ENCODE measurements at places on chromosomes 16 and 17.

DNA sequence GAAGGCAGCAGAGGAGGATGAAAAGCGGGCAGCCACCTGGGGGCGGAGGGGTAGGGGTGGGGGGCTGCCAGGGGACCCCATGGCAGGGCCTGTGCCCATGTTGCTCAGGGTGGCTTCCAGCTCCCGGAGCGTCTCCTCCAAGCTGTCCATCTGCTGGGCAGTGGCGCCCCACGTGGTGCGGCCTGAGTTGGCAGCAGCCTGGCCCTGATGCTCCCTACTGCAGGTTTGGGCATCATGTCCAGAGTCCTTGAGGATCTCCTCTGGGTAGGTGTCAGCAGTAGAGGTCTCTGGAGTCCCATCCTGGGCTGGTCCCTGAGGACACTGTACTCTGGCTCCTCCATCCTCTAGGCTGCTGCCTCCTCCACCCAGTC, 60.9 kb downstream of the SRCIN1 start:
- no peak for DNase-seq

DNA sequence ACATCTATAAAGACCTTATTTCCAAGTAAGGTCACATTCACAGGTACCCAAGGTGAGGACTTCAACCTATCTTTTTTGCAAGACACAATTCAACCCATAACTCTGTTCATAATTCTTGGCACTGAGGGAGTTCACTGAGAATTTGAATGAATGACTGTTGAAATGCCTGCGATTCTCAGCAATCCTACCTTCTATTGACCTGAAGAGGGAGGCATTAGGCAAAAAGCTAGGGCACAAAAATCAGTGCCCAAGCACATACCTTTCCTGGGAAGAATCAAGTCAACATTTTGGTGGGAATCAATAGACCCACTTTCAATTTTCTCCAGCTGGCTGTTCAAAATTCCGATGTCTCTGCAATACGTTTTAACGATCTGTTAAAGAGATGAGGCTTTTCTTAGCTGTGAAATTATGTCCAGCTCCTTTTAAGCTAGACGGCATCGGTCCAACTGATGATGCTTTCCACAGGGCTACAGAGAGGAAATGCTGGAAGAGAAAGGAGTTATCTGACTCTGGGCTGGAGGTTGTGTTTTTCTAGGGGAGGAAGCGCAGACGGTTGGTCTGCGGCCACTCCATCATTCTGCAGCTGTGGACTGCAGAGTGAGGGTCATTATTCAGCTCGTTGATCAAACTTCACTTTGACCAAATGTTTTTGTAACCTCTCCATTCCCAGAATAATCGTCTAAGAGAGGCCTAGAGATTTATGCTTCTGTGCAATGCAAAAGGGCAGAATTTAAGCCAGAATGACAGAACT, 25.2 kb downstream of the BCO1 start:
- no peak for DNase-seq

- DNase-seq = no peak
Measured at GRCh38 chr17:32264140-32264799, 1.4 kb upstream of the RHBDL3 start.

- peak; percentile 65 for DNase-seq
Measured at GRCh38 chr16:3094289-3095027, 4.6 kb downstream of the ZSCAN10 start.

DNA sequence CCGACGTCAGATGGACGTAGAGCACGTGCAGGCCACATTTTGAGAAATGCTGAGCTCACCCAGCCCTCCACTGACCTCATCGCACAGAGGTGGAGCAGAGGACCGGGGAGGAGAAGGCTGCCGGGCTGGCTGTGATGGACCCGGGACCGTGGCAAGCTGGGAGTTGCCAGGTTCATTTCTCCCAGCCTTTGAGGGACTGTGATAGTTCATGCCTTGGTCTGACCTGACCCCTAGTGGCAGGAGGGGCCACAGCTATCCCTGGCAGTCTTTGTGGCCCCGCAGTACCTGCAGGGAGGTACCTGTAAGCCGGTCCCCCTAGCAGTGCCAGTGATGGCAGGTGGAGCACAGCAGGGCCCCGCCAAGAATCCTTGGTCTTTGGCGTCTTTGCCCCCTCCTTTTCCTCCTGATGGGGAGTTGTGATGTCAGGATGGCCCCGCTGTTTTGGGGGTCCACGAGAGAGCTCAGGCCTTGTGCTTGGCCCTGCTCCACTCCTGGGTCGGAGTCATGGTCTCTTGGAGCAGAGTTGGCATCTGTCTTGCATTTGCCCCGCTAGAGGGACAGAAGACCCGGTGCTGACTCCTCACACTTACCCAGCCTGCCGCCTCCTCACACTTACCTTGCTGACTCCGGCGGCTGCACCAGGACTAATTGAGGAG, 50.4 kb downstream of the OR1D5 start:
- DNase-seq = peak; percentile 74

DNA sequence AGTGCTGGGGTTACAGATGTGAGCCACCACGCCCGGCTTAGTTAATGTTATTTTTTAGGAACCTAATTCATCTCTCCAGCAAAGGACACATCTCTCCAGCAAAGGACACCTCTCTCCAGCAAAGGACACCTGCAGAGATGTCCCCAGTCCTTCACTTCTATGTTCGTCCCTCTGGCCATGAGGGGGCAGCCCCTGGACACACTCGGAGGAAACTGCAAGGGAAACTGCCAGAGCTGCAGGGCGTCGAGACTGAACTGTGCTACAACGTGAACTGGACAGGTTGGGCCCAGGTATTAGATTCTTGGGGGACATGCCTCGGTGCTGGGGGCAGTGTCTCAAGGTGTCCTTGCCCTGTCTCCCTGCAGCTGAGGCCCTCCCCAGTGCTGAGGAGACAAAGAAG, 4.7 kb downstream of the PFAS start:
- DNase-seq = no peak

DNA sequence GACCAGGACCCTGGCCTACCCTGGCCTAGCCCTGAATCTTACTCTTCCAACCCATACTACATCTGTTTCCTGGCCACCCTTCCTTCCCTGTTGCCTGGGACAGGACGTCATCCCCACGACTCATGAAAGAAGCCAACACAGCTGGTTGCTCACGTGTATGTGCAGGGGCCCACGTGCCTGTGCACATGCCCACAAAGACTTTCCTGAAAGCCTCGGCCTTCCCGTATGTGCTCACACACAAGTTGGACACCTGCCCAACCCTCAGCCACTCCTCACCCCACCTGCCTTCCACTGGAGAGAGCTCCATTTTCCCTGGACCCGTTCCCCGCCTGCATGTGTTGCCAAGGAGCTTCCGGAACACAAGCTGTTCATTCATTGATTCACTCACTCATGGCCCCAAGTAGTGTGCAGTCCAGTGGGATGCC, 7.0 kb downstream of the PLXDC1 start:
- no peak for DNase-seq

DNA sequence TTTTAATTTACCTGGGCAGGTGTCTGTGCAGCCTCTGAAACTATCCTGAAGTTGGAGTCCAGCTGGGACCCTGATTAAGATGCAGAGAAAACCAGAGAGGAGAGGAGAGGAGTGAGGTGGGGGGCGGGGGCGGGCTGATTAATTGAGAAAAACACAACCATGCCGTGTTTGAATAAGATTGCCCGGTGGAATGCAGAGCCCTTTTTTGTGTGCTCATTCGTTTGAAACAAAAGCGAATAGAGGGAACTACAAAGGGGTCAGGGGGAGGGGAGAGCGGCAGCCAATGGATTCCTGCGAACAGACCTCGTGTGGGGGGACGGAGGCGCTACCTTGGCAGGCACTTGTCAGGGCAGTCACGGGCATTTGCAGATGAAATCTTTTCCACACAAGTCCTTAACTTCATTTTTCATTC, 355.8 kb downstream of the SOX9 start:
- DNase-seq = no peak

- DNase-seq = no peak
Measured at GRCh38 chr17:44595216-44595775, 38.0 kb downstream of the FZD2 start.

GRCh38 chr16:72092832-72093447, 480 bp downstream of the TXNL4B start:
- DNase-seq = no peak

GRCh38 chr17:74922694-74923537, at the start of gene USH1G:
USH1G (minus strand) TSS chr17:74923255; CDS start chr17:74923073, 182 bp downstream.
- DNase-seq = peak; percentile 45

DNA sequence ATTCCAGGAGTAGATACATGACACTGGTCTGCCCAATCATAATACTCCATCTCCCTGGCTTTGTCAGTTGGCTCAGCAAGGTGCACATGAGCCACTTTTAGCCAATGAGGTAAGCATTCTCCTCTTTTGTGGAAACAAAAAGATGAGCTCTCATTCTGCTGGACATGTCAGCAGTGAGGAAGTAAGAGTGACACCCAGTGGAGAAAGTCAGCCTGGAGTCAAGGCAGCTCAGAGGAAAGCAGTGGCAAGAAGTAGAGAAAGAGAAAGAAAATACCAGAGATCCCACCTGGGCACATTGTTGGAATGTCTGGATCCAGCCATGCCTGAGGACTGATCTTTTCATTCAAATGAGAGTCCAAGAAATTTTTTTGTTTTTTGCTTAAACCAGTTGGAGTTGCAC, 496.9 kb upstream of the C16orf82 start:
- DNase-seq = peak; percentile 4

DNA sequence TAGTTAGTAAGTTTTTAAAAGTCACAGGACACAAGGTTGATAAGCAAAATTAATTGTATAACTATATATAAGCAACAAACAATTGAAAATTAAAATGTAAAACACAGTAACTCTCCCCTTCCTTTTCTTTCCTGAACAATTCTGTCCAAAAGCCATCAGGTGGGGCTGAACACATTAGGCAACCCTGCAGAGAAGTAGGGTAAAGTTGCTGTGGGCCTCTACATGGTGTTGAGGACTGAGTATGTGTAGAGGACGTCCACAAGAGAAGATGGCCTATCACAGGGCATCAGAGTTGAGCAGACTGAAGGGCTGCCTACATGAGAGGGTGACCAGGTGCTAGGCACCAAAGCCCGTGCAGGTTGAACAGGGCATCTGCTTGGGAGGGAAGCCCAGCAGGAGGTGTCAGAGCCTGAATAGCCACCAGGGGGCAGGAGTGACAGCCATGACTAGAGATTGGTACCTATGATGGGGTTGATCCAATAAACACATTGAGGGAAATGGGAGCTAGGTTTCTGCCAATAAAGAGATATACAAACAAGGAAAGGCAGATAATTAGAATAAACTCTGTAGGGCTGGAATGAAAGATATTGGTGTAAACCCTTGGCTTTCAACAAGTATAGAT, 415.1 kb downstream of the NPIPA8 start:
- DNase-seq = peak; percentile 56

DNA sequence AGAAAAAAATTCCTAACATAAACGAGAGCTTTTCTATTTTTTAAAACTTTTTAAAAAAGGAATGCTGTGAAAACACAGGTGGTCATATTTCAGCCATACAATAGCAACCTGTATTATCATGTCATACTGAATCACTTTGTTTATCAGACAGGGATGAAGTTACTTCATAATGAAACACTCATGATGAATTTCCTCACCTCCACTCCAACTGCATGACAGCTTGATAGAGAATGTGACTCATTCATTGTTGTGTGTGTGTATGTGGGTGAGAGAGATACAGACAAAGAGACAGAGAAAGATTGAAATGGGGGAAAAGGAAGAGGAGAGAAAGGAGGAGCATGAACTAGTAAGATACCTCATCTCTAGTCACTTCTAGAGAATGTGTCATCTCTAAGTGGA, 109.0 kb downstream of the SYCE1L start:
- DNase-seq = no peak

- DNase-seq = no peak
Measured at GRCh38 chr16:72481419-72481818, 309.5 kb upstream of the PMFBP1 start.

DNA sequence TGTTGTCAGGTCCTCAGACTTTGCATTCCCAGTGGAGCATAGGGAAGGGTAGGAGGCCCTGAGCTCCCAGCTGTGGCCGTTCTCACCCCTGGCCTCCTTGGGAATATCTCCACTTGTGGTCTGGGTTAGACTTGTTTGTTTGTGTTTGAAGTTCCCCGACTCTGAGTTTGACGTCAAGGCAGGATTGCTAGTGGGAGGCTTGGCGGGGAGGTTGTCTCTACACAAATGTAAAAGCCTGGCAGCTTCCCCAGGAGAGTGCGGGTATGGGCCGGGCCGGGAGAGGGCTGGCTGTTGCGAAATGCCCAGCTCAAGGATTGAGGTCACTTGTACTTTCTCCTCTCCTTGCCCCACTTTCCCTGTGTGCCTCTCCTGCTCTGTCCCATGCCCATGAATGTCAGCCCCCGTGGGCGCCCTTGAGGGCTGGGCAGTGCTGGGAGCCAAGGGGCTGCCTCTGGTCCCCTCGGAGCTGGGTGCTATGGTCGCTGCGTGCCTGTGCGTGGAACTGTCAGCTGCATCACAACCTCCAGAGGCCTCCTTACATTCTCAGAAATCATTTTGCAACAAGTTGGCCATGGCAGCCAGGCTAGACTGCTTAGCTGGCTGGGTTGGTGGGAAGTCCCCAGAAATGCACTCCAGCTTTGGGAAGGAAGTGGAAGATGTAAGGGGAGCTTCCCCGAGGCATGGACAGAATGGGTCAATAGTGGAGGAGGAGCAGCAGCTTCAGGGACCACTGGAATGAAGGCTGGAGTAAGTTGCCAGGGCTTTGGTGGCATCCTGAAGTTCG, 84.3 kb downstream of the KSR1 start:
- DNase-seq = no peak

GRCh38 chr17:57600074-57600473, 145.0 kb downstream of the CCDC182 start:
- no peak for DNase-seq

GRCh38 chr17:59332749-59333377, 1.4 kb downstream of the YPEL2 start:
- DNase-seq = no peak

DNA sequence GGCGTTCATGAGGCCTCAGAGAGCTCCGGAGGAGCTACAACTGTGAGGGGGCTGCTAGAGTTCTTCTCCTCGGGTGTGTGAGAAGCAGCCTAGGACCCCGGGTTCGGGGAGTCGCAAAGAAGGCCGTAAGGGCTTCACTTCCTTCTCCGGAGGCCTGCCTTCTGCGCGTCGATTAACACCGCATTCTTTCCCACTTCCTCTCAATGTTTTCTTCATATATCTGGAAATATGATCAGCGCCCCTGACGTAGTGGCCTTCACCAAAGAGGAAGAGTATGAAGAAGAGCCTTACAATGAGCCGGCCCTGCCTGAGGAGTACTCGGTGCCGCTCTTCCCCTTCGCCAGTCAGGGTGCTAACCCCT, 449 bp downstream of the SMCR8 start:
- DNase-seq = no peak

- no peak for DNase-seq
Measured at GRCh38 chr17:40675905-40676304, 10.9 kb upstream of the KRT222 start.

GRCh38 chr16:3793161-3793576, 75.8 kb upstream of the TRAP1 start:
- DNase-seq = no peak

GRCh38 chr16:82993926-82994325, 367.2 kb downstream of the CDH13 start:
- DNase-seq = no peak

GRCh38 chr17:59616253-59616920, 3.3 kb upstream of the CLTC start:
- DNase-seq = no peak

DNA sequence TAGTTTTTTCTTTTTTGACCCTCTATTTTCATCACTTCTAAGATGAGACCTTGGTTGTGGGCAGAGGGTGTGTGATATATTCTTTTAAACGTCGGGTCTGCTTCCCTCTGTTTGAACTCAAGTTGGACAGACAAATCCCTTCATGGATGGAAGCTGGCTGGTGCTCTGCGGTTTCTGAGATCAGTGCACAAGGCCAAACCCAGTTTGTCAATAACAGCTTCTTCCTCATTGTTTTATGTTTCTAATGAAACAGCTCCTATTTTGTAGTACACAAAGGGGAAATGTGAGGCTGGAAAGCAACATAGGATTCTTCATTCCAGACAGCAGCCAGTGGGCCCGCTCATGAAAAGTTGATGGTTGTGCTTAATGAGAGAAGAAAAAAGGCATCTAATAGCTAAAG, 159.6 kb downstream of the PRKCA start:
- no peak for DNase-seq
